ENCODE measurements at places on chromosomes 13 and 19.

GRCh38 chr19:55179606-55180484 lies at the start of gene SYT5:
TSS of gene SYT5 (minus strand) at chr19:55180289. CDS start at chr19:55179041, 1,248 bp downstream.
- DNase-seq, result no peak

DNA sequence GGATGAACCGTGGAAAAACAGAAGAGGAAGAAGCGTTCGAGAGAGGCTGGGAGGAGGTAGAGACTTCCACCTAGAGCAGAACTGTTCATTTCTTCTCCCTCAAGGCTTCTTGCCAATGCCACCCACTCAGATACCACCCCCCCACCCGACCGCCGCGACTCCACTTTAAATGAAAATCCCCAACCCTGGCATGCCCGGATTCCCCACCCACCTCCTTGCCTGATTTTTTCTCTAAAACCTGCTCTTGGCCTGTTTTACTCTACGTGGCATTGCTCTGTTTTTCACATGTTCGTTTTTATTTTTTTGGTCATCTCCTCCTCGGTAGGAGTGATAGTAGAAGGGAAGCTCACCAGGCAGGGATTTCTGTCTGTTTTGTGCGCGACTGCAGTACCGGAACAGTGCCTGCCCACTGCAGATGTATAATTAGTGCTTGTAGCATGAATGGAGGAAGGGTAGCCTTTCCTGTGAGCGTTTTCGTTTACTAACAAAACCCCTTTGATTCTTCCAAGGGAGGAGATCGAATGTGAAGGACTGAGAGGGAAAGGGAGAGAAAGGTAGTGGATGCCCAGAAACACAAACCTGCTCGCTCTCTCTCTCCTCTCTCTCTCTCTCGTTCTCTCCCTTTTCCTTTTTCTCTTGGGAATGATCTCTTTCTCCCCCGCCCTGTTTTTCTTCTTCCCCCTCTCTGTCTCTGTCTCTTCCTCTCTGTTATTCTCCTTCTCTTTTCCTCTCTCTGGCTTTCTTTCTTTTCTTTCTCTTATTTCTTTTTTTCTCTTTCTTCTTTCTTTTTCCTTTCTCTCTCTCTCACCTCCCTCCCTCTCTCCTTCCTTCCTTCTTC lies 2.2 kb downstream of the CD70 start:
- DNase-seq, result no peak

GRCh38 chr19:1057176-1057855 lies 9.7 kb upstream of the ARHGAP45 start:
- DNase-seq, result peak; percentile 19

DNA sequence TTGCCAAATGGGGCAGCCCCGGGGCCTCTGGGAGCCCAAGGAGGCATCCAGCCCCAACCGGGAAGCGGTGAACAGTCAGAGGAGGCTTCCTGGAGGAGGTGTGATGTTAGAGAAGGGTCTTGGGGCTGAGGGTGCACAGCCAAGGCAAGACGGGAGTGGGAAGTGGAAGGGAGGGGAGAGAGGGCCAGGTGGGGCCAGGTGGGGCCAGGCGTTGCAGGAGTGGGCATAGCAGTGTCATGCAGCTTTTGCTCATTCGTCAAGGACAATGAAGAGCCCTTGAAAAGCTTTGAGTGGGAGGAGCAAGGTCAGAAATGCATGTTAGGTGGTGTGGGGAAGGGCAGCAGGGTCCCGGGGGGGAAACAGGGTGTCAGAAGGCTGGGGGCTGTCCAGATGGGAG lies 1.8 kb downstream of the FBN3 start:
- no peak for DNase-seq

DNA sequence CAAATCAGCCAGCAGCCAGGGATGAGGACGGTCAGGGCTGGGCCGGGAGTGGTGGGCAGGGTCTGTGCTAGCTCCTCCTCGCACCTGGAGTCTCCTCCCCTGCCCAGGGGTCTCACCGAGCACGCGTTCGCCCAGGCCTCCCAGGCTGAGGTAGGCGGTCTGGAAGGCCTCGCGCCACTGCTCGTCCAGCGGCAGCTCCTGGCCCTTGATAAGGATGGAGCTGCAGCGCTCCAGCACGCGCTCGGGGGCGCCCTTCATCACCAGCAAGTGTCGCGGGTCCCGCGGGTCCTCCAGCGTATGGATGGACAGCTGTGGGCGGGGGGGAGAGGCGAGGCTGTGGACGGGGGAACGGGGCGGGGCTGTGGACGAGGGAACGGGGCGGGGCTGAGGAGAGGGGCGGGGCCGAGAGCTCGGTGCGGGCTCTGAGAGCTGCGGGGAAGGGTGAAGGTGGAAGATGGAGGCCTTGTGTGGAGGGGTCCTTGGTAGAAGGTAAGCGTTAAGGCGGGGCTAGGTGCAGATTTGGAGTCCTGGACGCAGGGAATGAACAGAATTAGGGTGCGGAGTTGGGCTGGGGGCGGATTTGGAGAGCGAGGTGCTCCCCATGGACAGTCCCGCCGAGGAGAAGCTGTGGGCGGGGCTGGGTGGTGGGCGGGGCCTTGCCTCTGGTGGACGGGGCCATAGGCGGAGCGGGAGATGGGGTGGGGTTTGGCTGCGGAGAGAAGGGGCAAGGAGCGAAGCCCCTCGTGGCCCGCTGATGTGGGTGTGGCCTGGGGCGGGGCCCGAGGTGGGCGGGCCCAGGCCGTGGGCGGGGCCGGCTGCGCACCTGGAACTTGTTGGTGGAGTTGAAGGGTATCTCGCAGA lies 5.7 kb downstream of the ATP4A start:
- peak; percentile 47 for DNase-seq

DNA sequence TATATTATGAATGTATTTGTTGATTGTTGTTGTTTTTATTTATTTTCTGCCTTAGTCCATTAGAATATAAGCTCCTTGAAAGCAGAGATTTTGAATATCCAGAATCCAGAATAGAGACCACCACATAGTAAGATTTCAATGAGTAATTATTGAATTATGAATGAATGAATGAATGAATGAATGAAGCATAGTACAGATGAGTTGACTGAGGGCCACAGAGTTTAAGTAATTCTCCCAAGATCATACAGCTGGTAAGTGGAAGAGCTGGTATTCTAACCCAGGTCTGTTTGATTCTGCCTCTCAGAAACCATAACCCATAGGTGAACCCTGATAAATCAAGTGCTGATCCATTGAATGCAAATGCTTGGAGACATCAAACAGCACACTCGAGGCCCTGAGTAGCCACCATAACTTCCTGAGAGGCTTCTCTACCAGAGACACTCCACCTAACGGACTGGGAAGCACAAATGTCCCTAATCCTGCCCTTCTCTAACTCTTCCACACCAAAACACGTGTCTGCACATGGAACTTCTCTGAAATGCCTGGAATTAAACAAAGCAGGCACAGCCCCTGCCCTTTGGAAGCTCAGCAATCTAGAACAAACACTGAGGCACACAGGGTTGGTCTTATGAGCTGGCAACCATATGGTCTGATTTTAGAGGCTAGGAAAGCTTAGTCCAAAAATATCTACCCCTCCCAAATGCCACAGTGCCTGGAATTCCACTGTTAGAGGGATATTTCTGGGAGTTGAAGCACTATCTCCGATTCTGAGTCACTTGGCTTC lies 190.1 kb downstream of the FOXO1 start:
- DNase-seq, result no peak

DNA sequence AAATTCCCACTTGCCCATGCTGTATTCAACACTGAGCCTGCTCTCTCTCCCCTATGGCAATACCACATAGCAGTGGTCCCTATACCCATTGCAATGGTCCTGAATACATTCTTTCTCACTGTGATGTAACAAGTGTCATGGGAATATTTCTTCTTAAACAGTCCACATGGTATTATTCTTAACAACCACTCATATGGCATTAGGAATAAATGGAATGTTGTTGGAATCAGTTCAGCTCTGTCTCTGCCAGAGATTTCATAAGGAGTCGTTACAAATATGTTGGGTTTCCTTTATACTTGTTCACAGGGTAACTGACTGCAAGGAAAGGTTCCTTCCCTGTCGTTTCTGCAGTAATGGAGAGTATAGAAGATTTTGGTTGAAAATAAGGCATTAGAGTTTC lies 128.3 kb upstream of the SPATA13 start:
- DNase-seq, result no peak

GRCh38 chr19:45215391-45216191 lies 29.6 kb downstream of the EXOC3L2 start:
- no peak for DNase-seq

DNA sequence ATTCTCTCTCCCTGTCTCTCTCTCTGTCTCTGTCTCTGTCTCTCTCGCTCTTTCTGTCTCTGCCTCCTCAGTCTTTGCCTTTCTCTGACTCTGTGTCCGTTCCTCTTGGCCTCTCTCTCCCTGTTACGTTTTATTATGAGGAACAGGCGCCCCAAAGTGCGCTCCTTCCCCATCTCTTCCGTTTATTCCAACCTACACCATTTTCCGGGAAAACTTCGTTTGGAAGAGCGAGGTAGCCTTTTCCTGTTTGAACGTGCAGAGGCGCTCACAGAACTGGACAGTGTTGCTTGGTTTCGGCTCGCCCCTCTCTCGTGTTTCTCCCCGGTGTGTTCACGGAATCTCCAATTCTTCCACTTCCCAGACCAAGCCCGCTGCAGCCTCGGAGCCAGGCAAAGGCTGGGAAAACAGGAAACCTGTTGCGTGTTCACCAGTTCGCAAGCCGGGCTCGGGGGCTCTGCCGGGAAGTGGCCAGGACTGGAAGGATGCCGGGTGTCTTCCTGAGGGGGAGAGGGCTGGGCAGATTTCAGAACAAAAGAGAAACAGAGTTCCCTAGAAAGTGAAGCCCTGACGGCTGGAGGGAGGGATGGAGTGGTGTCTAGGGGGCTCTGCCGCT lies 605 bp downstream of the TMEM255B start:
- peak; percentile 48 for DNase-seq

- peak; percentile 10 for DNase-seq
Measured at GRCh38 chr19:50705422-50706019, 14.1 kb downstream of the SHANK1 start.

DNA sequence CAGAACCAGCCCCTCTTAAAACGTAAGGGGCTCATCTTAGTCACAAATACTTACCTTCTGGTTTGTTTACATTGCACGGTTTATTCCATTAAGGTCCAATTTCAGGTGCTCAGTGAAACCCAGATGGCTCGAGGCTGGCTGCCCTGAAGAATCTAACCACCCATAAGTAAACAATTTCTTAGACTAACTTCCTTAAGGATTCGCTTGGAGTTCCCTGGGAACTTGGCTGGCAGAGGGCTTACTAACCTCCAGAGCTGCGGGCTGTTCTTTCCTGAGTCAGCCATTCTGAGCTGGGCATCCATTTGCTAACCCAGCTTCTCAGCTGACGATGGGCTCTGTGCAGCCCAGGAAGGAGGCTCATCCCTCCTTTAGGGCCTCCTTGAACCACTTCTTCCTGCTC lies 262.1 kb downstream of the FGF9 start:
- peak; percentile 54 for DNase-seq

DNA sequence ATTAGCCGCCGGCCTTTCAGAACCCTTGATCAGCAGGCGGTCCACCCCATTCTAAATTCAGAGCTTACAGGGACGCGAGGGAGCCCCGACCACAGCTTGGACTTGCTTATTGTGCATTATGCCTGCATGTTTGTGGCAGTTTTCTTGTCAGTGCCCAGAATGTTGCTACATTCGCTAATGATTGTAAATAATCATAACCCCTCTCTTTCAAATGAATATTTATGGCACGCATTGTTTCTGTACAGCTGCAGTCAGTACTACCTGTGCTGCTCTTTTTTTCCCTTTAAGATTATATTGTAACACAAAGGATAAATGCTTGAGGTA lies 321 bp upstream of the VPS36 start:
- no peak for DNase-seq

DNA sequence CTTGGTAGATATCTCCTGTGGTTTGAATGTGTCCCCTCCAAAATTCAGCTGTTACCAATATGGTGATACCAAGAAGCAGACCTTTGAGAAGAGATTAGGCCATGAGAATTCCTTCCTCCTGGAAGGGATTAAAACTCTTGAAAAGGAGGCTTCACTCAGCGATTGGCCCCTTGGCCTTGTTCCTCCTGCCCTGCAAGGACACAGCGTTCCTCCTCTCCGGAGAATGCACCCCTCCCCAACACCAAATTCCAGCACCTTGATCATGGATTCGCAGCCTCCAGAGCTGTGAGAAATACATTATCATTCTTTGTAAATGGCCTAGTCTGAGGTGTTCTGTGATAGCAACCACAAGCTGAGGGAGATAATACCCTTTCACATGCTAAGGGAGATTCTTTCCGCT lies 34.5 kb upstream of the ARHGEF7 start:
- DNase-seq, result no peak

- DNase-seq, result no peak
Measured at GRCh38 chr19:23285948-23286347, 35.8 kb upstream of the ZNF724 start.

GRCh38 chr13:33524086-33524485 lies 238.5 kb upstream of the STARD13 start:
- DNase-seq, result no peak
